AG09309 (cell line): ENCODE measurements at places on chromosomes 7 and 10.

DNA sequence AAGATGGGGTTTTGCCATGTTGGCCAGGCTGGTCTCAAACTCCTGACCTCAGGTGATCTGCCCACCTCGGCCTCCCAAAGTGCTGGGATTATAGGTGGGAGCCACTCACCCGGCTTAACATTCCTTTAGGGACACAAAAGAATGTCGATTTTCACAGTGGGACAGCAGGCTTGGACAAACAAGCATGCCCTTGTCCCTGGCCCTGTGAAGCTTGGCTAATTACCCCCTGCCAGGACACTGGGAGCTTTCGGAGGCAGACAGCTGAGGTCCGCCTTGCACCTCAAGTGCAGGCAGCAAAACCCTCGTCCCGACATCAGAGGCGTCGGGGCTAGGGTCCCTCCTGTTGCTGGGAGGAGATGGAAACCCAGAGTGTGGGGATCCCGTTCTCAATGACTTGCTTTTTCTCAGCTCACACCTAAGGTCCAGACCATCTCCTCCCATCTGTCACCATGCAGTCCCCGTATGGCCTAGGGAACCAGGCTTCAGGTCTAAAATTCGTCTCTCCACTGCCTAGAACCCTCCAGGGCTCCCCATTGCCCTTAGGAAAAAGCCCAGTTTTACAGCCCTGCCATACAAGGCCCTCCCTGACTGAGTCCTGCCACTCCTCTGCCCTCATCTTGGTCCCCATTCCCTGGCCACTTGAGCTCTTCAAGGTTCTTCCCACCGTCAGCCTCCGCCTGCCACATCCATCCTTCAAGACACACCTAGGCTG lies 6.3 kb upstream of the CLIP2 start:
- DNase-seq = no peak

DNA sequence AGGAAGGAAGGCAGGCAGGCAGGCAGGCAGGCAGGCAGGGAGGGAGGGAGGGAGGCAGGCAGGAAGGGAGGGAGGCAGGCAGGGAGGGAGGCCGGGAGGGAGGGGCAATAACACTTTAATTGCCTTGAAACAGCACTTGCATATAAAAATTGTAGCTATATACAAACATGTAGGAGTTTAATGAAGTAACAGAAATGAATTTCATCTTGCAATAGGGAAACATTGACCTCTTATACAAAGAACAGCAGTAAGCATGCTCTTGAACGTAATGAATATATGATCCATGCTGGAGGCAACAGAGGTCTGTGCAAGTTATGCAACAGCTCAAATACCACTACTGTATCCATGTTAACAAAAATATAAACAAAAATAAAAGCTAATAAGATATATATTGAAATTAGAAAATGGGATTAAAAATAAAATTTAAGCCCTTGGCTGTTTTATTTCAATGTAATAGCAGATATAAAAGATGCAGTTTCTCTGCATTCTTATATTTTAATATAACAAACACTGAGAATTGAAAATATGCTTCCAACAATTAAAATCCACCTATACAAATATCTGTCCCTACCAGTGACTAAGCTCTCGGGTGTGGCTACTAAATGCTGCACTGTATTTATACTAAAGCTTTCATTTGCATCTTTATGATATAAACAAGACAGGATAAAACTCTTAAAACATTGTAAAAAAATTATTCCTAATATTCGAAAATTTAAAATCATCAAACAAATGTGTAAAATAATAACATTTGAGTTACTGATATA lies 50.3 kb downstream of the CACNA2D1 start:
- DNase-seq = no peak

DNA sequence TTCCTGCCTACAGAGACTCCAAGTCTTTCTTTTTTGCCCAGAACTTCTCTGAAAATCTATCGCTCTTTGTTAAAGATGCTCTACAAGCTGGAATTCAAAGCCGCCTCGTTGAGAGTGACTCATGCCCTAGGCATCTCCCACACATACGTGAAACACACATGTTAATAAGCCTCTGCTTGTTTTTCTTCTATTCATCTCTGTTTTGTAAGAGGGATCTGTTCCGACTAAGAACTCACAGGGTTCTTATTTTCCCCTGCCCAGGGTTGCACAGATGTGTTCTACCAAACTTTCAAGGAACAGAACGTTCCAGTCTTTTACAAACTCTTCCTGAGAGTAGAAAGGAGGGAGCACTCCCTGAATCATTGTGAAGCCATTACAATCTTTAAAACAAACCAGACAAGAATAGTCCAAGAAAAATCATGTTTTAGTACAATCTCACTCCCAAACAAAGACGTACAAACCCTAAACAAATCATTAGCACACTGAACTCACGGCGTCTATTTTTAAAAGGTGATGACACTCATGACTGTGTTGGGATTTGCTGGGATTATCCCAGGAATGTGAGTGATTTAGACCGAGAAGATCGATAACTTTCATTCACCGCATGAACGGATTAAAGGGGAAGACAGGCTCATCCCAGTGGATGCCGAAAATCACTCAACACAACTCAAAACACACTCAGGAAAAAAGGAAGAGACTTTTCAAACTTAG lies 55.3 kb upstream of the INPP5A start:
- peak; percentile 53 for DNase-seq

GRCh38 chr10:111113961-111114757 lies 37.3 kb downstream of the ADRA2A start:
- DNase-seq = no peak

DNA sequence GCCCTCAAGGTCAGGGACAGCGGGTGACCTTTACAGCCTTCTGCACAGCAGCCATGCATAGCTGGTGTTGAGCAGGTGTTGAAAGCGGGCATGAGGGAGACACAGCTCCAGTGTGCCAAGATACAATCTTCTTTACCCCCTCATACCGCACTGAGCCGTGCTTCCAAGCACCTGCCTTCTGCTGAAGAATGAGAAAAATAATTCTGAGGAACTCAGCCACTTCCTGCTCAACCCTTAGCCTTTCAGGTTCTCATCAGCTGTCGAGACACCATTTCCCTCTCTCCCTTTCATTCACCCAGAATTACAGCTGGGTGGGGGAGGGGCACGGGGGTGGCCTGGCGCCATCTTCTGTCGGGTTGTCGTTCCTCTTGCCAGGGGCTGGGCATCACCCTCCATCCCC lies 58.6 kb downstream of the COL13A1 start:
- DNase-seq = no peak

GRCh38 chr10:70201105-70201504 lies 30.8 kb upstream of the SAR1A start:
- DNase-seq = no peak

- no peak for DNase-seq
Measured at GRCh38 chr10:13820119-13820963, 233.6 kb downstream of the PRPF18 start.

DNA sequence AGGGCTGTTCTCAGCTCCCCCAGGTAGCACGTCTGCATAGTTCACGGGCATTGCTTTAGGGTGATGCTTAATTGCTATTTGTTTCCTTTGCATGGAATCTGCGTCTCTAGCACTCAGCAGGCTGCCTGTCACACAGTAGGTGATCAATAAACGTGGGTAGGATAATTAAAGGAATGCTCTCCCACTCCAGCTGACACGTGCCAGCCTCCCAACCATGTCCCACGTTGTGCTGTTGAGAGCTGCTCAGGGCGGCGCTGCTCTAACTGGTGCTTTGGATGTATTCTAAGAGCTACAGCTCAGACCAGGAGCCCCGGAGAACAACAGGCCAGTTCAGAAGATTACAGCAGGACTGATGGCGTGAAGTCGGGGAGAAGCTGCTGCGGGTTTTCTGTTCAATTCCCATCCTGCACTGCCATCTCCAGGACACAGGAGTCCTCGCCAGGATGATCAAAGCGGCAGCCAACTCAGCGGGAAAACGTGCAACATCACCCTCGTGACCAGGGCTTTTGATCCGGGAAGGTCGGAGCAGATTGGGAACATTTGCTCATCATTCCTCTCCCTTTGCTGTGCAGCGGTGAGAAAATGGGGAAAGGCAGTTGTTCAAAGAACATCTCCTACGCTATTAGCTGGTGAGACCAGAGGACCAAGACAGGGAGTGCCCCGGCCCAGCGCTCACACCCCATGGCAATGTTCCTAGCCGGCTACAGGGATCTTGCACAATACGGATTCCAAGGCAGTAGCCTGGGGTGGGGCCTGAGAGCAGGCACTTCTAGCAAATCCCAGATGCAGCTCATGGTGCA lies 50.5 kb upstream of the FOXK1 start:
- peak; percentile 77 for DNase-seq

DNA sequence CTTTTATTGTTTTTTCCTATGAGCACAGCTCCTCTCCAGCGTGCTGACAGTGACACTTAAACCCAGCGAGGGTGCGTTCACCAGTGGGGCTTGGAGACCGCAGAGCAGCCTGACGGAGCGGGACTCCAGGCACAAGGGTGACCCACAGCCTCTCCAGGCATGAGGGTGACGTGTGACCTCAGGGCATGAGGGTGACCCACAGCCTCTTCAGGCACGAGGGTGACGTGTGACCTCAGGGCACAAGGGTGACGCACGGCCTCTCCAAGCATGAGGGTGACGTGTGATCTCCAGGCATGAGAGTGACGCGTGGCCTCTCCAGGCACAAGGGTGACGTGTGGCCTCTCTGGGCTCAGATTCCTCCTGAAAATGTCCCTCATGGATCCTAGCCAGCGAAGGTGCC lies 164.3 kb upstream of the TCERG1L start:
- DNase-seq = no peak

DNA sequence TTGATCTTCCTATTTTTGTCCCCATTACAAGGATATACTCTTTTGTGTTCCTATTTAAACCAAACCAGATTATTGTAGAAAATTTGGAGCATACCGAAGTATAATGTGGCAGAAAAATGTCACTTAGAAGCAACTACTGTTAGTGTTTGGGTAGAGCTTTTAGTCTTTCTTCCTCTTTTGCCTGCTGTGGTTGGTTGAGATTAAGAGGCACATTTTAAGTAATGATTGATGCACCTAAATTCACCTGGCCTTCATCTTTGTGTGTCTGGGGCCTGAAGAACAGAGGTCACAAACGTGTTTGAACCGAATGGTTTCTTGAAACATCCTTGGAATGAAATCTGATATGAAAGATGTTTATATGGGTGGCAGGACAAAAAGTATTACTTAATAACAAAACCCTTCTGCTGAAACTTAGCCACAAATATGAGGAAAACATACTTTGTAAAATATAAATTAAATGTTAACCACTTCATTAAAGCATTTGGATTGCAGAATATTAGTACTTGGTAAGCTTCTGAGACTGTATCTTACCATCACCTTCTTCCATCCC lies 2.6 kb downstream of the BPGM start:
- DNase-seq = no peak

GRCh38 chr7:51102828-51103227 lies 213.8 kb downstream of the COBL start:
- DNase-seq = no peak

GRCh38 chr10:22699976-22700375 lies 14.4 kb downstream of the PIP4K2A start:
- DNase-seq = no peak

GRCh38 chr7:45703911-45704682 lies 129.9 kb downstream of the ADCY1 start:
- DNase-seq = no peak

- DNase-seq = no peak
Measured at GRCh38 chr7:5532536-5533335, 109.1 kb upstream of the TNRC18 start.

- no peak for DNase-seq
Measured at GRCh38 chr10:43393606-43394360, 15.2 kb downstream of the HNRNPF start.

DNA sequence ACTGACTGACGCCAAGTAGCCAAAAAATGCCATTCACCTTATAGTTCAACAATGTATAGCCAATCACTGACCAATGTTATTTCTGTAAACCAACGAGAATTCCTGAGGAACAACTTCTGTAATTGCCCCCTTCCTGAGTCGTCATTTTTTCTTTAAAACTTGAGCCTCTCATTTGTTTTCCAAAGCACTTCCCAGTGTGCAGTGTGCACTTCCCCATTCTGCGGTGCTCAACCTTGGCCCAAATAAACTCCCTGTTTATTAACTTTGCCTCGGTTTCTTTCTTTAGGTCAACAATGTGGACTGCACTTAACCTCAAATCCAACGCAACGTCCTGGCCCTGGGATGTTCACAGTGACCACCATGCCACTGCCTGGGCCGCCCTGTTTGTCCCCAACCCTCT lies 15.1 kb downstream of the PKD1L1 start:
- no peak for DNase-seq

- DNase-seq = no peak
Measured at GRCh38 chr7:157438121-157439025, 101.6 kb downstream of the DNAJB6 start.

GRCh38 chr7:96238976-96239766 lies 82.7 kb downstream of the SLC25A13 start:
- DNase-seq = no peak

DNA sequence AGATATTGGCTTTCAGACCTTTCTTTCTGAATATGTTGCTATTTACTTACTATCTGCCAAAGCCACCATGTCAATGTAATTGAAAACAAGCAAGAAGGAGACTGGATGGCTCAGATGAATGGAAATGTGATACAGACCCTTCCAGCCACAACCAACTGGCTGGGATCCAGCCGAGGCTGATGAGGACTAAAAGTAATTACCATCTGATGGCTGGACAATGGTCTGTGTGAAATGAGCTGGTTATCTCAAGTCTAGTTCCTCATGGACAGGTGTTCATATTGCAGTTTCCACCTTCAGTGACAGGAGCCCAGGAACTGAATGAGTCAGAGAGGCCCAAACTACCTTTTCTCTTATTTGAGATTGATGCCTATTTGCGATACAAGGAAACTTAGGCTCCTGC lies 267.5 kb downstream of the GATA3 start:
- DNase-seq = no peak

DNA sequence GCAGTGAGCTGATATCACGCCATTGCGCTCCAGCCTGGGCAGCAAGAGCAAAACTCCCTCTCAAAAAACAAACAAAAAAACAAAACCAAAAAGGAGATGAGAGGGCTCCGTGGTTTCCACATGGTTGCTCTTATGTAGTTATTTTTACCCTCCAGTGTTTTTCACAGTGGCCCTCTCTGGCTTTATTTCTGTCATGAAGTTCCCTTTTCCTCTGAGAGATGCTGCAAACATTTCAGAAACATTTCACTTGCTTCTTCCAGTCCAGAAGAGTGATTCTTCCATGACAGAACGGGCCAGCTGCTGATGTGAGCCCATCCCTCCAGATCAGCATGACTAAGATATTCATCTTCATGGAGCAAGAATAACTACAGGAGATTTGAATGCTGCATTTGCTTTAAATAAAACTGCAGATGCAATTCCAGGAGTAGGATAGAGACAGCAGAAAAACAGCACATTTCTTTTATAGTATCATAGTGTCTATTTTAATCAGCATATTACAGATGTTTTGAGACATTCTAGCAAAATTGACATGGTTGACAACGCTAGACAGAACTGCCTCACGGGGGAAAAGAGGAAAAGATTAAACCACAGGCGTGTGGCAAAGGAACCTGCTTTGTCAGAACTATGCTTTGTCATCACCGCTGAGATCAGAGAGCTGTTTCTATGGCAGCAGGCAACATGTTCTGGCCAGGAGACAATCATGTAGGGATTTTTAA lies 40.3 kb downstream of the NRCAM start:
- DNase-seq = no peak
